Germinal center (tissue), 1 donor: ENCODE measurements at places on chromosomes 4 and X.
A peak's percentile ranks its signal among the peaks of the same experiment; 100 is the strongest.

- DNase-seq: peak; percentile 8
These were observed 65.8 kb downstream of the TEC start for GRCh38 chr4:48203819-48204218.

- no peak for DNase-seq
These were observed 427.2 kb downstream of the MAPK10 start for GRCh38 chr4:85932500-85933290.

GRCh38 chrX:94401426-94401825, 727.4 kb downstream of the FAM133A start:
- DNase-seq: no peak

GRCh38 chrX:37315511-37316248, 33.5 kb upstream of the PRRG1 start:
- DNase-seq: no peak

DNA sequence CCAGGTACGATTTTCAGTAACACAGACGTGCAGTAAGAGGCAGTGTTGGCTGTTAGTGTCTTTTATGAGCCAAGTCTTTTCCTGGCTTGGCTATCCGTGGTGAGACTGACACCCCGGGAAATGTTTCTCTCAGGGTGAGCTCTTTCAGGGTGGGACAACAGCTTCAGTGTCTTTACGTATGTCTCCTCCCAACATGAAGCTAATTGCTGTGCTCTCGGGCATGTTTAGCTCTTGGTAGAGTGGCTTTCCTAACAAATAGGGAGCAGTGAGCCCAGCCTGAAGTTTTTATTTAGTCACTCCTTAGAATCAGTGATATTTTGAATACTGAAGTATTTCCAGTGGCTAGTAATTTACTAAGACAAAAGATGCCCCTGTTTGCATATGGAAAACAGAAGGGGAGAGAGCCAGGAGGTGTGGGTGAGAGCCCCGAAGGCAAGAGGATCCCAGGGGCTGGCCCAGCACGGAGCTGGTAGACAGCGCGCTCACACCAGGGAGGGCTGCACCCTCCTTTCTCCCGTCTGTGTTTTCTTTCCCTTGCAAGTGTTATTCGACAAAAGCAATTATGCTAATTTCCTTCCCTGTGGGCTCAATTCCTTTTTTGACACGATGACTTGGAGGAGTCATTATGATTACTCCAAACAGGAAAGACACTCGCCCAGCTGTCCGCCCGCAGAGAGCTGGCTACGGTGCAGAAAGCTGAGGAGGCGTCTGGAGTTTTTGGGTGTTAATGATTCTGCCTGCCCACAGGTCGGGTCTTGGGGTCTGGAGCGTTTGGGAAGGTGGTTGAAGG, 47.7 kb downstream of the PDGFRA start:
- no peak for DNase-seq

- no peak for DNase-seq
These were observed 40.2 kb upstream of the ZNF81 start for GRCh38 chrX:47796433-47796906.
